Urinary bladder (tissue), 4 donors: ENCODE measurements at places on chromosomes 13 and 19. TPM values are rescaled to one million over a fixed set of nuclear protein-coding genes. Genes with fewer than 3 reads are reported as not detected.

ELANE gene
- total RNA-seq = not detected

ZNF285 gene
- 11.1 TPM for total RNA-seq

OR4F17 gene
- total RNA-seq = not detected

AKAP8L gene
- total RNA-seq = 57.3 TPM

B9D2 gene
- 1.9 TPM for total RNA-seq

NKPD1 gene
- total RNA-seq = 0.58 TPM

EEF1AKMT1 gene
- total RNA-seq = 13.5 TPM

KANK2 gene
- 183 TPM for total RNA-seq

ZNF544 gene
- total RNA-seq = 51.4 TPM

ATP12A gene
- total RNA-seq = 0.42 TPM

CGB1 gene
- total RNA-seq = not detected

SPRED3 gene
- total RNA-seq = 0.05 TPM

ISOC2 gene
- total RNA-seq = 35.1 TPM

FFAR3 gene
- 0.16 TPM for total RNA-seq

LCP1 gene
- 43.5 TPM for total RNA-seq

MYO1F gene
- 7.5 TPM for total RNA-seq

RFPL4A gene
- total RNA-seq = 0.58 TPM

JAK3 gene
- 4.8 TPM for total RNA-seq

SRRM5 gene
- not detected for total RNA-seq

RAB3D gene
- 13.4 TPM for total RNA-seq

TPTE2 gene
- total RNA-seq = 0.16 TPM

ACER1 gene
- total RNA-seq = not detected

KLF16 gene
- 3.6 TPM for total RNA-seq

KCNJ14 gene
- total RNA-seq = 0.42 TPM

MAST1 gene
- total RNA-seq = 0.74 TPM

CD79A gene
- 0.37 TPM for total RNA-seq

APOC1 gene
- 3.5 TPM for total RNA-seq

ZNF587B gene
- 29.1 TPM for total RNA-seq

ZNF611 gene
- 22.3 TPM for total RNA-seq

F10 gene
- 27.6 TPM for total RNA-seq

TSPAN16 gene
- not detected for total RNA-seq

NECTIN2 gene
- 27.4 TPM for total RNA-seq

RUBCNL gene
- total RNA-seq = 9.3 TPM

CCDC194 gene
- total RNA-seq = not detected

SYT3 gene
- 0.16 TPM for total RNA-seq

ADM5 gene
- total RNA-seq = 1.4 TPM

URAD gene
- total RNA-seq = not detected

GSX1 gene
- total RNA-seq = not detected

MEIOSIN gene
- total RNA-seq = not detected

IRF3 gene
- total RNA-seq = 31.9 TPM

KLK2 gene
- not detected for total RNA-seq

CCDC169 gene
- 7.0 TPM for total RNA-seq
